ENCODE measurements at places on chromosomes 3 and 15.

GRCh38 chr3:87997966-87998365 is 60.8 kb downstream of the CGGBP1 start:
- no peak for DNase-seq

DNA sequence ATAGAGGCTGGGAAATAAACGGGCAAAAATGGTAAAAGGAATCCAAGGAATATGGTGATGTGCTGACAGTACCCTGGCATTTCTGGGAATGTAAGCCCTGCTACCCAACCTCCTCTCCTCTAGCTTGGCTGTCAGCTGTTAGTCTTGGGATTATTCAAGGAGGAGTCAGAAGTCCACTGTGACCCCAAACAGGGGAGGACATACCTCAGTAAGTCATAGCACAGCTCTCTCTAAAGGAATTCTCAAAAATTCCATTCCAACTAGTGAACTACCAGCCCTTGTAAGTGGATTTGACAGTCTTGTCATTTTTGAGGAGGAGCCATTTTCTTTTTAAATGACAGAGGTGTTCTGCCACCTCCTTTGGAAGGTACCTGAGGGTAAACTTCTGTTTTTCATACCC is 207.5 kb downstream of the PDCD6IP start:
- DNase-seq: no peak

- no peak for DNase-seq
Measured at GRCh38 chr3:131454501-131454900, 48.3 kb downstream of the MRPL3 start.

DNA sequence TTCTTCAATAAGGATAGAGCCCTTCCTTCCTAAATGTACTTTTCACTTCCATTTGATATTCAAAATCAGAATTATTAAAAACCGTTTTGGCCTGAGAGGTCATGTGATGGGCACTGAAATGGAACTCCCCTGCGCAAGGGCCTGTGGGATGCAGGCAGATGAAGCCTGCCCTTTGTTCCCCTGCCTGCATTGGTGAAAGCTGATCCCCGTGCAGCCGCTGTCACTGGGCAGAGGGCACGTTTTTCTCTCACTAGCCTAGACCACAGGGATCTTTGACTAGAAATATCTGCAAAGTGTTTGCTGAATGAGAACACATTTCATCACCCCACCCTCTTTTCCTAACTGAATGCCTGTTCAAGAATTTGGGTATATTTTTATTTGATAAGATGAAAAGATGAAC is 74.9 kb downstream of the TIPARP start:
- DNase-seq: no peak

GRCh38 chr3:186260726-186261125 is 101.3 kb downstream of the DGKG start:
- no peak for DNase-seq

- DNase-seq: no peak
Measured at GRCh38 chr3:44468572-44469520, 8.6 kb downstream of the ZNF445 start.

- no peak for DNase-seq
Measured at GRCh38 chr3:99253963-99254355, 352.5 kb upstream of the DCBLD2 start.

- DNase-seq: no peak
Measured at GRCh38 chr3:102619361-102619760, 184.5 kb downstream of the ZPLD1 start.

DNA sequence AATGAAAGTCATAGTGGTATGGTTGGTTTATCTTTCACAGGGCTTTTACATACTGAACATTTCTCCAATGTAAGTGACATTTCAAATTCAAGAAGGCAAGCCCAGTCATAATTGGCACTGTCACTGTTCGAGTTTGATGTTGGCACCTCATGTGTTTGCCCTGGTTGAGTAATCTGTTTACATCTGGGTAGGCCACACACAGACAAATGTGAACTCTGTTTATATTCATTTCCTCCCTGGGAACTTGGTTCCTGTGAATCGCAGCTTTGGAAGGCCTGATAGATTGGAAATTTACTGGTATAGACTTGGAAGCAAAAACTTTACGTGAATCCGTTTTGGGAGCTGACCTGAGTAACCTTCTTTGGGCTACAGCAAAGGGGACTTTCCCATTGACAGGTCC is 395.2 kb upstream of the AZI2 start:
- no peak for DNase-seq

- no peak for DNase-seq
Measured at GRCh38 chr3:115834068-115834467, 210.8 kb downstream of the GAP43 start.

GRCh38 chr3:47705391-47705790 is 76.3 kb downstream of the SMARCC1 start:
- no peak for DNase-seq

GRCh38 chr15:62209322-62209721 is 44.2 kb upstream of the C2CD4B start:
- DNase-seq: no peak

- DNase-seq: no peak
Measured at GRCh38 chr15:88658972-88659931, 20.4 kb downstream of the ISG20 start.

GRCh38 chr3:113501597-113501996 is 13.4 kb downstream of the SPICE1 start:
- DNase-seq: no peak

DNA sequence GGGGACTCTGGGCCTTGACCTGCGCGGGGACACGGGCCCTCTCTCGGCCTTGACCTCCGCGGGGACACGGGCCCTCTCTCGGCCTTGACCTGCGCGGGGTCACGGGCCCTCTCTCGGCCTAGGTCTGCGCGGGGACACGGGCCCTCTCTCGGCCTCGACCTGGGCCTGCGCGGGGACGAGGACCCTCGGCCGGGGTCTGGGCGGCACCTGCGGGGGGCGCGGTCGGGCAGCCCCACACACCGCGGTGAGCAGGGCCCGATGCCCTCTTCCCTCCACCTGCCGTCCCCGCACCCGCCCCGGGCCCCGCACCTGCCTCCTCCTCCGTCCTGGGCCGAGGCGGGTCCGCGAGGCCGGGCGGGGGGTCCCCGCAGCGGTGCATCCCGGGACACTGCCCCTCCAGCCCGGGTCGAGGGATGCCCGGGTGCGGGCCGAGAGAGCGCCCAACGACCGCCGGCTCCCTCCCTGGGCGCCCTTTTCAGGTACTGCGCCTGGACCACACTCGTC is 15.6 kb upstream of the CERS3 start:
- peak; percentile 22 for DNase-seq

- no peak for DNase-seq
Measured at GRCh38 chr15:47584316-47584715, 133.0 kb upstream of the SEMA6D start.

GRCh38 chr3:55687526-55687925 is 200.4 kb upstream of the WNT5A start:
- DNase-seq: no peak

GRCh38 chr15:79045041-79045440 is 45.5 kb downstream of the RASGRF1 start:
- DNase-seq: no peak

- no peak for DNase-seq
Measured at GRCh38 chr15:29270169-29270955, 740 bp upstream of the NSMCE3 start.

GRCh38 chr3:106421909-106422308 is 553.1 kb upstream of the CBLB start:
- DNase-seq: no peak

GRCh38 chr3:23895181-23895580 is 21.6 kb downstream of the NKIRAS1 start:
- no peak for DNase-seq

DNA sequence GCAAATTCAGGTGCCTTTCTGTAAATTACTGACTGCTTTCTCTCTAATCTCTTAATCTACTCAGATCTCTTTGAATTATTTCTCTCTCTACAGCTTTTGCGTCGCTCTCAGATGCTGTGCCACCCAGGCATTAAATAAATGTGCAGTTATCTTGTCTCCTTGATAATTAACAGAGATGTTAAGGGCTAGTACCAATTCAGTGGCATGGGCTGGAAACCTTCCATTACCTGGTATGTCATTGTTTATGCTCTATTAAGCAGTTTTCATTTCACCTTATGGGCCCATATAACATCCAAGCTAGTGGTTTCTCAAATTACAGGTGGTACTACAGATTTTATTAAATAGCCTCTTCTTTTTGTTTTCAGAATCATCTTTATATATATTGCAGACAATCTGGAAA is 66.0 kb downstream of the PEX5L start:
- no peak for DNase-seq

GRCh38 chr15:35260941-35261340 is 175.8 kb upstream of the NANOGP8 start:
- no peak for DNase-seq

- DNase-seq: peak; percentile 67
Measured at GRCh38 chr3:197494366-197495058, 61.3 kb downstream of the BDH1 start.

DNA sequence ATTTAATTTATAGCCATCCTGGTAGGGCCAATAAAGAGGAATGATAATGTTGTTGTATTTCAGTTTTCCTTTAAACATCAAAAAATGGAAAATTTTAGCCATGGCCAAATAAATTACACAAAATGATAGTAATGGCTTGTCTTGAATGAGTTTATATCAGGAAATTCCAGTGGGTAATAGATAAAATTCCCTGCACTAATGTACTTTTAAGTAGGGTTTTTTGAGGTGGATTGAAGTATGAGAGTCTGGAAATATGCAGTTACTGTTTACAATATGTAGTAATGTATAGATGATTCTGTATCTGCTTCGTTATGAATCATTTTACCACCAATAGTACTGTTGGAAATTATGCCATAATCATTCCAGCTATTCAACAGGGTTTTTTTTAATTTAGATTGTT is 219.4 kb upstream of the ROBO2 start:
- DNase-seq: no peak

DNA sequence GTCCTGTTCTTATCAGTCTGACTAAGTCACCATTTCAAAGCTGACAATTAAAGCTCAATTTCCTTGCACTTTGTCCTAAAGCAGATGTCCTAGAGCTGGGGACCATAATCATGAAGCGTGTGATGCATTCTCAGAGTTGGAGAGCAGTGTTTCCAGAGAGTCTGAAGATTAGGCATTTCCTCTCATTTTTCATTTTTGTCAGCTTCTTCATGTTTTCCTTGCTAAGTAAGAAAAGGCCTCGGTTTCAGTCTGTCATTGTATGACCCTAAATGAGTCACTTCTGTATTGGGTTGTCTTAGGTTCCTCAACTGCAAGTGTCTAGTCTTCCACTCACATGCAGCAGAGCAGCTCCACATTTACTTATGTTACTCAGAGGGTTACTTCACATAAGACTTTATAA is 257.2 kb upstream of the TPRG1 start:
- DNase-seq: no peak

GRCh38 chr15:74573987-74574386 is 33.0 kb downstream of the ARID3B start:
- no peak for DNase-seq

Measured in D341Med (cell line).